Umbilical cord (tissue), 2 donors: ENCODE measurements at places on chromosomes 4 and X. TPM values are rescaled to one million over a fixed set of nuclear protein-coding genes. Genes with fewer than 3 reads are reported as not detected.

OTUD6A gene
- total RNA-seq, result not detected

HOPX gene
- total RNA-seq, result 103 TPM

GABRG1 gene
- 6.3 TPM for total RNA-seq

PLK4 gene
- 6.0 TPM for total RNA-seq

RAB41 gene
- total RNA-seq, result not detected

UGT2B17 gene
- not detected for total RNA-seq

GRCh38 chrX:131279617-131280016, 9.5 kb downstream of the IGSF1 start:
- DNase-seq, result no peak

- DNase-seq, result peak; percentile 1
Observed at GRCh38 chr4:123659730-123660129, 263.1 kb downstream of the SPRY1 start.

- DNase-seq, result no peak
Observed at GRCh38 chr4:182918791-182919302, 1.7 kb upstream of the DCTD start.

GRCh38 chrX:13750812-13751211, 16.3 kb downstream of the OFD1 start:
- DNase-seq, result no peak

GRCh38 chr4:164536814-164537213, 217.1 kb upstream of the SMIM31 start:
- peak; percentile 95 for DNase-seq

GRCh38 chr4:7388627-7389026, 46.1 kb downstream of the PSAPL1 start:
- DNase-seq, result no peak

GRCh38 chr4:105645440-105645839, 63.0 kb downstream of the INTS12 start:
- no peak for DNase-seq

- no peak for DNase-seq
Observed at GRCh38 chrX:78687586-78687985, 28.5 kb upstream of the RTL3 start.
